Fibroblast of the conjunctiva (primary cell): ENCODE measurements at places on chromosomes 12 and 14.

DNA sequence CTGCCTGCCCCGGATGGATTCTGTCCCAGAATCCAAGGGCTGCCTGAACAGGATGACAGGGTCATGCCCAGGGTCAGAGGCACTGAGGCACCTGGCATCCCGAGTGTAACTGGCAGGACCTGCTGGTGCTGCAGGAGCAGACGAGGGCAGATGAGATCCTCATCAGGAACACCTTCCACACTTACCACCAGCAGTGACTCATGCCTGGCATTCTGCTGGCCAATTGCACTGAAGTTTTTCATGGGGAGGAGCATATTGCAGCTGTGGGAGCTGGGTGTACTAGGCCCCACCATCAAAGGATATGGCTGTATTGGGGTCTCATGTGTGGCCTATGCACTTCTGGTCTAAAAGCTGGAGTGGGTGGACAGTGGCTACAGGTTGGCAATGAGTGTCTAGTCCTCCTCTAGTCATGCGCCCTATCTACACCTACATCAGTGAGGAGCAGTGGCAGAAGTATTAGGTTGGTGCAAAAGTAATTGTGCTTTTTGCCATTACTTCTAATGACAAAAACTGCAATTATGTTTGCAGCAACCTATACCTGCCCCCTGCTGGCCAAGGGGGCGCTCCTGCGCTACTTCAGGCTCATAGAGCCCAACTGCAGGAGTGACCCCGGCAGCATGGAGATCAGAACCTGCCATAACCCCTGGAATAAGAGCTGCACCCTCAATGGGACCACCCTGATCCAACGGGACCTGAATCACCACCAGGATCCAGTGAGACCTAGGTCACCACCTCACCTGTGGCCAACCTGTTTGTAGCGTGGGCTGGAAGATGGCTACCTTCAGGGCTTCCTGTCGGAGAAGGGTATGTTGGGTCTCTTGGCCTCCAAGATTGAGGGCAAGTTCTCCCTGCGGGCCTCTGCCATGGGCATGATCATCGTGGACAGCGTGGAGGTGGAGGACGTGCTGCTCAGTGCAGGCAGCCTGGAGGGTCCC lies 8.0 kb upstream of the C12orf42 start:
- no peak for DNase-seq

- no peak for DNase-seq
These were observed 98.0 kb downstream of the BBS10 start for GRCh38 chr12:76250256-76250655.

DNA sequence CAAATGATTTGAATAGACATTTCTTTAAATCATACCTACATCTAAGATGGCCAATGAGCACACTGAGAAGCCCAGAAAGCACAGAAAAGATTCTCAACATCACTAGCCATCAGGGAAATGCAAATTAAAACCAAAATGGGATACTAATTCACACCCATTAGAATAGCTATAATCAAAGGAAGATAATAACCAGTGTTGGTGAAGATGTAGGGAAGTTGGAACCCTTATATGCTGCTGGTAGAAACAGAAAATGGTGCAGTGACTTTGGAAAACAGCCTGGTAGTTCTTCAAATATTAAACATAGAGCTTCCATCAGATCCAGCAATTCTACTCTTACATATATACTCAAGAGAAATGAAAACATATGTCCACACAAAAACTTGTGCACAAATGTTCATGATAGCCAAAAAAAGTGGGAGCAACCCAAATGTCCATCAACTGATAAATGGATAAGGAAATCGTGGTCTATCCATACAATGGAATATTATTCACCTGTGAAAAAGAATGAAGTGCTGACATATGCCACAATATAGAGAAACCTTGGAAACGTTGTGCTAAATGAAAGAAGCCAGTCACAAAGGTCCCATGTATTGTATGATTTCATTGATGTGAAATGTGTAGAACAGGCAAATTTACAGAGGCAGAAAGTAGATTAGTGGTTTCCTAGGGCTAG lies 24.4 kb downstream of the SYNE3 start:
- no peak for DNase-seq

DNA sequence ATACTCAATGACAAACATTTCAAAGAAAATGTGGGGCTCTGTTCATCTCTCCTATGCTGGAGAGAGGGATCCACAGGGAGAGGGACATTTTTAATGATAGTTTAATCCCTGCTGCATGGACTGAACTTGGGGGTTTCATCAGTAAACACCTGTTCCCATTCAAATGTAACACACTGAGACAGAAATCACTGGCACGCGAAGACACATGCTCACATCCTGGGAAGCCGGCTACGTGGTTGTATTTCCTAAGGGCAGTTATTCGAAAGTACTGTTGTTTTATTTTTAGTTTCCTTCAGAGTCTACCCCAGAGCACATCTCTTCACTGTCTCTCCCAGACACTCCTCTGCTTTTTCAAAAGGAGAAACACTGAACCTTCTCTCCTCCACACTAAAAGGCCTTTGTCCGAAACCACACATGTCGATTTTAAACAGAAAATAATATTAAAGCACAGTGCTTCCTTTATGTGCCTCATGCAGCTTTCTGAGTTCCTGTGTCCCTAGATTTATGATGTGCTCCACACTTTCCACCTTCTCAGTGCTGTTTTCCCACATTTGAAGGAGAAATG lies 52.8 kb downstream of the PTHLH start:
- no peak for DNase-seq

- no peak for DNase-seq
These were observed 35.7 kb downstream of the STK38L start for GRCh38 chr12:27279826-27280225.

DNA sequence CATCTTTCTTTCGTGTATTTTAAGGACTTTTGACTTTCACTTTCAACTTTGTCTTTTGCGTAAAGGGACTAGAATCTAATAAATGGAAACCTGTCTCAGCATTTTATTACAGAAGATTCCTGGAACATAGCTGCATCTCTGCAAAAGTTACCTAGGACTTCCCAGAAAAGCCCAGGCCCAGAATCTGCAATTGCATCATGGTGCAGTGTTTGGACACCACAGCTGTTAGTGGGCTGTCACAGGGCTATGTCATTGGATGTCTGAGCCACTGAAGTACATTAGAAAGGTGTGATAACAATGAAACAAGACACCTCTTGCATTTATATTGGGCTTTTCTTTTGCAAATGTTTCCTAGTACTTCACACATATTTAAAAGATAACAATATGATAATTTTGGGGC lies 199.9 kb upstream of the IGF1 start:
- no peak for DNase-seq

GRCh38 chr14:20328705-20329104 lies 4.4 kb downstream of the CCNB1IP1 start:
- no peak for DNase-seq

GRCh38 chr12:120901818-120902217 lies 2.3 kb downstream of the SPPL3 start:
- no peak for DNase-seq

GRCh38 chr14:79028281-79028680 lies 858.1 kb downstream of the NRXN3 start:
- no peak for DNase-seq

- DNase-seq, result peak; percentile 24
These were observed 698.8 kb upstream of the LMO3 start for GRCh38 chr12:17304503-17305347.

GRCh38 chr12:92732216-92732615 lies 29.4 kb downstream of the PLEKHG7 start:
- DNase-seq, result no peak

DNA sequence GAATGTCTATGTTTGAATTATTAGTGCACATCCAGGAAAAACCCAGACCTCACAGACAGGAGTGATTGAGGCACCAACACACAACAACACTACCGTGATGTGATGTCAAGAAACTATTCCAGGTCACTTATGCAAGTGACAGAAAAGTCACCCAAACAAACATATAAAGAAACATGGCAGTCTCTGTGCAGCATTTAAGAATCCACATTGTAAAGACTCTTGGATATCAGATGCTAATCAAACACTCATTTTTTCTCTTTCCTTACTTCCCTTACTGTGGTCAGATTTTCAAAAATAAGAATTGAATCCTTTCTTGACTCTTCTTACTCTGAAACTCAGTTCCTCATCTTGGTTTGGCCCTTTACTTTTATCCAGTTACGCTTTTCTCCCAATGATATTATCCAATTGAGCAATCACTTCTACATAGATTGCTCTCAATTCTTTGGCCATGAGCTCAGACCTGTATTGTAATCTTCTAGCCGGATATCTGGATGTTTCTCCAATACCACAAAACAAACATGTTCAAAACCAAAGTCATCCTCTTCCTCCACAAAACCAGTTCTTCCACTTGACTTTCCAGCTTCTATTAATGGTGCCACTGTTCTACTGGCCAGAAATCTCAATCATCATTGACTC lies 115.4 kb downstream of the DUSP6 start:
- DNase-seq, result no peak

DNA sequence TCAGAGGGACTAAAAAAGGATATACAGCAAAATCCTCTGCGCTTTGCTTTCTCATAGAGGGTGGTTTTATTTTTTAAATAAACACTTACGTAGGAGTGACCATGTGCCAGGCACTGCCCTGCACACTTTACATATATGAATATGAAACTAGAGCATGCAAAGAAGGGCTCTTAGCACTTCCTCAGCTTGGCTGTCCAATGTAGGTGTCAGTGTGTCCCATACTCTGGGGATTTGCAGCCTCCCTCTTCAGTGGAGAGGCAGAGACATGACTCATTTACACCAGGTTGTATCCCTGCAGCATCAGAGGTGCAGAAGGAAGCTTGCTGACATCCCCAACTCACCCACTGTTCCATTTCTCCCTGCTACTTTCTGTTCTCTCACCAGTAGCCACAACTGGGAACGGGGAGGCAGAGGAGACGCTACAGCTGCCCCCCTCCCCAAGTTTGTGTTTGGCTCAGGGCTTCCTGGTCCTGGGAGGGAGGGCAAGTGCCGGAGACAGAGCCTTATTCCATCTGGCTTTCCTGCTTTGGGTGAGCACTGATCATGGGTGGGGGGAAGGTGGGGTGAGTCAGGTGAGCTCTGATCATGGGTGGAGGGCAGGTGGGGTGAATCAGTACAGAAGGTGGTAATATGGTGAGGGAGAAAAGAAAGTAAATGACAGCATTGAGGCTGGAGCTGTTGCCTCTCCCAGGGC lies 4.9 kb upstream of the KRT5 start:
- no peak for DNase-seq

DNA sequence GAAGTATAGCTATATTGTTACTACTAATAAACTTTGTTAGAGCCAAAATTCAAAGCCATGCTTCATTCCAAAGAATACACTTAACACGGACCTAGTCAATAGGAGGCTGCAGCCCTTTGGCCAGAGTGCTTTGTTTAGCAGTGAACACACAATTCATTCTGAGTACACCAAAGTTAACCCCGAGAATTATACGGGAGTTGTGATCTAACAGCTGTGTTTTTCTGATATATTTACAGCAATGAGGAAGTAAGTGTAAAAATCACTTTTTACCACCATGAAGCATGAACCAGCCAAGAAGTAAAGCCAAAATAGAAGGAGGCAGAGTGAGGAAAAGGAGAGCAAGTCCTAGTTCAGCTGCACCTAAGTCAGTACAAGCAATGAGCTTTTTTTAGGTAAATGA lies 156.8 kb upstream of the PDE3A start:
- no peak for DNase-seq

GRCh38 chr14:92105073-92105892 lies 1.1 kb downstream of the ATXN3 start:
- peak; percentile 8 for DNase-seq

- DNase-seq, result no peak
These were observed 645 bp downstream of the KITLG start for GRCh38 chr12:88579601-88580050.

GRCh38 chr12:116370886-116371580 lies 93.5 kb upstream of the MED13L start:
- no peak for DNase-seq

DNA sequence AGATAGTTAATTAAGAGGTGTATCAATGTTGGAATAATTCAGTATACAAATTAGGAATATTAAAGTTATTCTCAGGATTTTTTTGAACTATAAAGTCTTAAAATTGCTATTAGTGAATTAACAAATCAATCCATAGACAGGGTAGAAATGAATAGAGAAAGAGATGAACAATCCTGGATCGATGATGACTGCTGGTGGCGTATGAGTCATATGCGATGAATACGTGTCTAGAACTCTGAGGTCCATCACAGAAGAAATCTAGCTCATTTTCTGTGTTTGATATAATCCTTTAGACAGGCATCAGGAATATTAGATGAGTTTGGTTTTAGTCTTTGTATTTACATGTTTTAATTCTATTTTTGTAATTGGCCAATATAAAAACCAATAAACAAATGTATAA lies 85.4 kb upstream of the RTL1 start:
- no peak for DNase-seq

DNA sequence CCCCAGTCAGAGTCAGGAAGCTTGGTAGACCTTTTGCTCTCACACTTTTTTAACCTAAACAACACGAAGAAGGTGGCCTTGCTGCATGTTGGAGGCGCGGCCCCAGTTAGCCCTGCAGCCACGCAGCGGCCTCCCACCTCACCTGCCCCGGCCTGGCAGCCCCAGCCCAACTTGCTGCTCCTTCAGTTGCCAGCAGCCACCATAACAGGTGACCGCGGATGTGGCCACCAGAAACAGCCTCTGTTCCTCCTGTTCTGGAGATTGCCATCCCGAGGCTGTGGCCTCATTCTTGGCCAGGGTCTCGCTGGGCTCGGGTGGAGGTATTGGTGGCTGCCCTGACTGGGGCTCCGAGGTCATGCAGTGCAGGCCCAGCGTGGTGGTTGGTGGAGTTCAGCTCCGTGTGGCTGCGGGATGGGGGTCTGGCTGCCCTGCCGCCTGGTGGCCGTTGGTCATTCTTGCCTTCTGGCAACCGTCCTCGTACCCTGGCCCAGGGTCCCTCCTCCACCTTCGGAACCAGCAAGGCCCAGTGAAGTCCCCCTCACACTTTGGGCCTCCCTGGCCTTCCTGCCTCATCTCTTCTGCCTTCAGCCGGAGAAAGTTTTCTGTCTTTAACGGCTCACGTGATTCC lies 20.7 kb upstream of the TEX22 start:
- DNase-seq, result no peak

- no peak for DNase-seq
These were observed 4.2 kb upstream of the XPOT start for GRCh38 chr12:64400041-64400440.

GRCh38 chr12:124655698-124656516 lies 88.5 kb upstream of the NCOR2 start:
- DNase-seq, result peak; percentile 96

DNA sequence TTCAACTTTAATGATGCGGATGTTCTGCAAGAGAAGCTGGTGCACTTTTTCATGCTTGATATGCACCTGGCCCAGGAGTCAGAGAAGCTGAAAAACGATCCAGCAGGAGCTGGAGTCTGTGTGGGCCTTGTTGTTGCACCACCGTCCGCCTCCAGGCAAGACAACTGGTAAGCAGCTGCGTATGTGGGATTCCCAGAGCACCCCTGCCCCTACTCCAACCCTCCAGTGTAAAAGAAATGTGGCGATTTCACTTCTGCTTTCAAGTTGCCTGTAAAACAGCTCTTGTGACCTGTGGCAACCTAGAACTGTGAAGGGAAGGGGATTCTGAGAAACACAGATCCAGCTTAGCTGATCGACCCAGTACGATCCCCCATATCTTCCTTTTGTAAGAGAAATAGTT lies 154.1 kb upstream of the PELI2 start:
- no peak for DNase-seq

- DNase-seq, result no peak
These were observed 28.8 kb downstream of the RAD52 start for GRCh38 chr12:920676-921075.

- DNase-seq, result no peak
These were observed at the start of gene DCAF5 for GRCh38 chr14:69152902-69153151. DCAF5 (minus strand) TSS chr14:69153119; CDS start chr14:69152978, 141 bp downstream.
